Hematopoietic multipotent progenitor cell treated with erythropoietin and hydrocortisone succinate and interleukin-3 and kit ligand, for 4 days (in vitro differentiated cells): ENCODE measurements at places on chromosomes 2 and 18.

GRCh38 chr2:32743480-32744236 lies 115.8 kb downstream of the TTC27 start:
- no peak for DNase-seq

DNA sequence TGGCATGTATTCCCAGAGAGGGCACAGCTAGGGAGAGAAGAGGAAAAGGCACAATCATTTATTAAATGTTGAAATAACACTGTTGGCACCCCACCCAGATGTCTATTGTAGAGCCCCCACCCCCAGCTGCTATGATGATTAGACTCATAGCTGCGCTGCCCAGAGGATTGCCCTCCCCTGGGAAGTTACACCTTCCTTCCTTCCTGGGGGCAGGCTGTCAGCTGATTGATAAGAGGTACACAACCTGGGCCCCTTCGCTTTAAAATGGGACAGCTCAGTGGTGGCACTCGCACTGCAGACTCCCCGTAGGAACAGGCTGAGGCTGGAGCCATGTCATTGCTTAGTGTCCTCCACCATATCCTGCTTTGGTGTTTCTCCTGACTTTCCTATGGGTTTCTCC lies 18.1 kb downstream of the TEX51 start:
- no peak for DNase-seq

- no peak for DNase-seq
Observed at GRCh38 chr2:121489284-121489683, 41.4 kb upstream of the RNU4ATAC start.

- no peak for DNase-seq
Observed at GRCh38 chr2:39989888-39990287, 210.8 kb upstream of the THUMPD2 start.

GRCh38 chr18:28511413-28511821 lies 334.5 kb upstream of the CDH2 start:
- no peak for DNase-seq

DNA sequence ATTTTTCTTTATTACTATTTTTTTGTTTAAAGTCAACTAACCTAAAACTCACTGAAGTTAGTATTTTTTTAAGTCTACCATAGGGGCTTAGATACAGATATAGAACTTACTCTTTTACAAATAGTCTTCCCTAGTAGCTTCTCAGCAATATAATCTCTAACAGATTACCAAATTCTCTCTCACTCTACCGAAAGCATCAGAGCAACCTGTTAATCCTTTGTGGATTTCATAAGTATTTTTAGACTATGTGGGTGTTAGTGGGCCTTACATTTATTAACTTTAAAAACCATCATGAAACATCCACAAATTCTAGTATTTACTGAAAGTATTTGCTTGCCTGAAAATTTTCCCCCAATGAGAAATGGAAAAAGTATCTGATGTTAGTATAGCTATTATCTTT lies 84.6 kb upstream of the TFPI start:
- DNase-seq = no peak

DNA sequence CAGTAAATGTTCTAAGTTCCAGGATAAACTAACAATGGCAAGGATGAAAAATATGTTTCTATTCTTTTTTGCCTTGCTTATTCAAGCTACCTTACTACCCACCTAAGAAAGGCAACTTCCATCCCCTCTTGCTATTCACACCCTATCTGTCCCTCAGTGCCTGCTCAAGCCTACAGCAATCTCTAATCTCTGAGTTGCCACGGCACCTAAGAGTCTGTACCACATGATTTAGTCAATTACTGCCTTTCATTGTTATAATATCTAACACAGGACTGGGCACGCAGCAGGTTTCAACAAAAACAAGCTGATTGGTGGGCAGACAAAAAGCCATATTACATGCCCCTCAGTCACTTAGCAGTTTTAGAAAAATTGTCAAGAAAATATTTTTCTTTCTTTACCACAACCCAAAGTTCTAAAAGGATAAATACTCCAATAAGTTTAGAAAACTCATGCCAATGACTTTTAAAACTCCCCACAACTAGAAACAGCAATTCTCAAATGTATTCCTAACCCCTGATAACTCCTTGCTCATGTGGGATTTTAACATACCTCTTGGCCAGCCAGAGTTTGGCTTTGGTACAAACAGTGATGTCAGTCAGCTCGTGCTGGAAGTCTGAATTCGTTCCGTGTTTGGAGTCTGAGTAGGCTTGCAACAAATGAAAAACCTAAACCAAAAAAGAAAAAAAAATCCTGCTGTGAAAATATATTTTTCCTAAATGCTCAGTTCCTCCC lies 117.3 kb upstream of the ZFP36L2 start:
- DNase-seq = peak; percentile 12

DNA sequence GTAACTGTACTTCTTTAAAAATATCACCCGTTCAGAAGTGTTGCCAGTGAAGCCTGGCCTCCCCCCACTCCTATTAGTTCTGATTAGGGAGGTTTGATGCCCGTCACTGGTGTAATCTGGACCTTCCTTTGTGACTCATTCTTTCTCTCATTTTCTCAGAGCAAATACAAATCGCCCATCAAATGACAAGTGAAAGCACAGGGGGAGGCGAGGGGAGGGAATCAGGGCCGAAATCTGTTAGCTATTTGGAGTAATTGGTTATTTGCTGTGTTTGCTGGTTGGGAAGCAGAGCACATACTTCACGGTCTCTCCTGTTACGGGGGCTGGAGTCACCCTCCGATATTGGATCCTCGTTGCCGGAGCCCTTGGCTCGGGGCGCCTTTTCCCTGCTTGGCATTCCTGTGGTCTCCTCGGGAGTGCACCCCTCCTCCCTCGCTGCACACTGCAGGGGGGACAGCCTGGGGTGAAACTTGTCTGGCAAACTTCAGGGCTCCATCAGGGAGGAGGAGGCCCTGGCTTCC lies 178.1 kb downstream of the DYSF start:
- no peak for DNase-seq

- no peak for DNase-seq
Observed at GRCh38 chr18:69226971-69227370, 173.7 kb upstream of the DOK6 start.

GRCh38 chr18:11500153-11501122 lies 109.0 kb upstream of the SLC35G4 start:
- DNase-seq = no peak

DNA sequence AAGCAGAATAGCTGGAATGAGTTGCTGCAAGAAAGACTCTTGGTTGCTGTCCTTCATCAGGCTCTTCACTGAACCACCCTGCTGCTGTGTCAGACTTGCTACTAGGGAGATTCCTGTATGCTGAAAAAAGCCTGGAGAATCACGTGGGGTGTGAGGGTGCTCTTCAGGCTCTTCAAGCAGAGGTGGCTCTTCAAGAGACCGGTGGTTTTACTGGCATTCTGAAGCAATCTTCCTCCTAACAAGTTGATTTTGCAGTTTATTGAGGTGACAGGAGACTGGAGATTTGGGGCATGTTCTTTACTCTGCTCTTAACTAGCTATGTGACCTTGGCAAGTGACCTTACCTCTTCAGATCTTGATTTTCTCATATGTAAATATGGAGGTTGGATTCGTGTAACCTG lies 14.1 kb downstream of the TMEM178A start:
- no peak for DNase-seq

DNA sequence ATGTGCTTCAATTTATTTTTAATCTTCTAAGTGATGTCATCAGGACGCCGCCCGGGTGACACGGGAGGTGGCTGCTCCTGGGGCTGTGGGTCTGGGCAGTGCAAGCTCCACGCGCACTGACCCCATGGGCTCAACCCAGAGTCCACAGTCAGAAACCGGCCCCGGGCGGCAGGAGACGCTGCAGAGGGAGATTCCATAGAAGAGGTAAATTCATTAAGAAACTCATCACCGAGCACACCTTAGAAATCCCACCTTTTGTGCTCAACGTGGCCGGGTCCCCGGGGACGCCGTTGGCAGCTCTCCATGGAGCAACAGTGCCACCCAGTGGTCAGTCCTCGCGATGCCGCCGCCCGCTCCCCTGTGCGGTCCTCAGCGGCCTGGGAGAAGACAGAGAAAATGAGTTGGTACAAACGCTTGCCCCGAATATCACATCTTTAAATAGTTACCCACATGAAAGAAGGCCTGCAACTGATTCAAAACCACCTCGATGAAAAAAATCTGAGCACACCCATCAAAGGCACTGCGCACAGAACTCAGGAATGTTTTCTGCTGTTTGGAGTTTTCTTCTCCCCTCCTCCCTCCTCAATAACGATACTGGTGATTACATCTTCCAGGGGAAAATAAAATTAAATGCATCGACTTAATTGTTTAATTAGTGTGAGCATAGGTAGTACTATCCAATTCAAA lies 92.6 kb downstream of the CMPK2 start:
- peak; percentile 72 for DNase-seq

DNA sequence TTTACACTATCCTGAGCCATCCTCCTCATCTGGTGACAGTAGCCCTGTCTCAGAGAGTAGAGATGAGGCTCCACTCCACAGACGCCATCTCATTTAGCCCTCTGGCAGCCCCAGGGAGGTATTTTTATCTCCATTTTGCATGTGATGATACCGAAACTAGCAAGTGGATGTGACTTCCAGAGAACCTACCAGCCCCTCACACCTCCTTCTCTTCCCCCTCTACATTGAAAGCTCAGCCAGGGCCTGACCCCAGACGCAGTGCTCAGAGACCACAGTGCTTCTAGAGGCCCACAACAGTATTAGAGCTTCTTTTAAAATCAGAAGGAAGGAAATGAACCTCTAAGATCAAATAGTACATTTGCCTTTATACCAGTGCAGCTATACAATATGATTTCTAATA lies 8.3 kb downstream of the GYPC start:
- DNase-seq = peak; percentile 46

DNA sequence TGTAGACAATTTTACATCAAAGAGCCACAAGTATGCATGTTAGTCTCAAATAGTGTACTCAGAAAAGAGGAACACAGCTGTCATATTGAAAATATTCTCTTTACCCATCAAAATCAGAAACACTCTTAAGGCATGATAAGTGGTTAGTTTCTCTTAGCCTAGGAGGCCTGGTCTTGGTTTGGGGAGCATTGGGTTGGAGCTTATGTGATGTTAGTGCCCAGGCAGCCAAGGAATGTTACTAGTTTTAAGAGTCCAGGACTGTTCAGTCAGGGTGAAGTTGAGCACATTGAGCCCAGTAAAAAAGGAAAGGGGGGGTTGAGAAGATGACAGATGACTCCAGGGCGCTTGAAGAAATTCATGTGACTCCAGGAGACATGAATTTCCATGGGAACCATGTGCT lies 340.6 kb downstream of the HRH4 start:
- DNase-seq = no peak

- DNase-seq = no peak
Observed at GRCh38 chr2:66433695-66433944, 1.3 kb upstream of the MEIS1 start.

GRCh38 chr18:79905389-79905911 lies 46.0 kb downstream of the SLC66A2 start:
- DNase-seq = no peak

- no peak for DNase-seq
Observed at GRCh38 chr2:227932001-227932400, 60.6 kb downstream of the DAW1 start.

DNA sequence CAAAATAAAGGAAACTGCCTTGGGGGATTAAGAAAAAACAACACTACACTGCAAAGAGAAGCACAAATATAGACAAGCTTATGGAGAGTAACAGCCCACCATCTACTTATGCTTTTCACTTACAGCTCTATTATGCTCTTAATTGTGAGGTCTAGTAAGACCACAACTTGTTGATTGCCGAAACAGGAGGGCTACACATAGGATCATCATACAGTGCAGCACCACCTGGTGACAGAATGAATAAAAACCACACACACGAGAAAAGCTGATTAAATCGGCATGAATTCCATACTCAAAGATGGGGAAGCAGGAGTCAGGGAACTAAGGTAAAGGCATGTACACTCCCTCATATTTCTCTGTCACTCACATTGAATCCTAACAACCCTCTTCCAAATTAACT lies 259.2 kb downstream of the IKZF2 start:
- DNase-seq = peak; percentile 47

- no peak for DNase-seq
Observed at GRCh38 chr18:21629089-21629832, 17.1 kb downstream of the SNRPD1 start.

DNA sequence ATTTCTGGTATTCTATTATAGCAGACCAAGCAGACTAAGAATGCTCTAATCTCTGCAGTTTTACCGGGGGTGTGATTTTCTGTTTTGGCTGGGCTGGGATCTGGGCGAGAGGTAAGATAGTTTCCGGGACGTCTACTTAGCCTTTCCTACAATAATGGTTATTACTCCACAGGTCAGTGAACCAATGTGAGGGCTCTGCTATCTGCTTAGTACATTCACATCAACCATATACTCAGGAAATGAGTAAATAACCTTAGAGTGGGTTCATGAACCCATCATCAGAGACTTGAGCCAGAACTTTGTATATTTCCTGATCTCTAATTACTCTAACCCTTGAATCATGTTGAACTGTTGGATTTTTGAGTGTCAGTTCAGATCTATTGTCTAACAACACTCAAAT lies 90.1 kb upstream of the NOL4 start:
- no peak for DNase-seq

- DNase-seq = no peak
Observed at GRCh38 chr18:24270937-24271380, 126.7 kb downstream of the OSBPL1A start.

GRCh38 chr2:70789304-70790135 lies 923 bp downstream of the FIGLA start:
- DNase-seq = peak; percentile 86

DNA sequence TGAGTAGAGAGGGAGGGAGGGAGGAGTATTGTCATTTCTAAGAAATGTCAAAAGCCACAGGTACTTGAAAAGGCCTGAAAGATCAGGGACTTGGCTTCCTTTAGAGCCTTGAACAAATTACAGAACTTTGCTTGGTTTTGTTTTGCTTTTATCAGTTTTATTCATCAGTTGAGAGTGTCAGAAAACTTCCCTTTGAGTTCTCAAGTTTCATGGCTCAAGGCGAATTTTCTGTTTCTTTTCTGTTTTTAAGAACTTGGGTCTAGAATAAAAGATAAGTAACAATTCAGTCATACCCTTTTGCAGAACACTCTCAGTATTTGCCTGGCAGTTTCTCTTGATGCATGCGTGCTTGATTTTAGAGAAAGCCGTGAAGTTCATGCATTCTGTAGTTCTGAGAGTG lies 531.9 kb downstream of the PARD3B start:
- DNase-seq = peak; percentile 18

- DNase-seq = peak; percentile 73
Observed at GRCh38 chr18:3721771-3722648, 272.0 kb downstream of the TGIF1 start.
